ENCODE measurements at places on chromosomes 5 and 9.

DNA sequence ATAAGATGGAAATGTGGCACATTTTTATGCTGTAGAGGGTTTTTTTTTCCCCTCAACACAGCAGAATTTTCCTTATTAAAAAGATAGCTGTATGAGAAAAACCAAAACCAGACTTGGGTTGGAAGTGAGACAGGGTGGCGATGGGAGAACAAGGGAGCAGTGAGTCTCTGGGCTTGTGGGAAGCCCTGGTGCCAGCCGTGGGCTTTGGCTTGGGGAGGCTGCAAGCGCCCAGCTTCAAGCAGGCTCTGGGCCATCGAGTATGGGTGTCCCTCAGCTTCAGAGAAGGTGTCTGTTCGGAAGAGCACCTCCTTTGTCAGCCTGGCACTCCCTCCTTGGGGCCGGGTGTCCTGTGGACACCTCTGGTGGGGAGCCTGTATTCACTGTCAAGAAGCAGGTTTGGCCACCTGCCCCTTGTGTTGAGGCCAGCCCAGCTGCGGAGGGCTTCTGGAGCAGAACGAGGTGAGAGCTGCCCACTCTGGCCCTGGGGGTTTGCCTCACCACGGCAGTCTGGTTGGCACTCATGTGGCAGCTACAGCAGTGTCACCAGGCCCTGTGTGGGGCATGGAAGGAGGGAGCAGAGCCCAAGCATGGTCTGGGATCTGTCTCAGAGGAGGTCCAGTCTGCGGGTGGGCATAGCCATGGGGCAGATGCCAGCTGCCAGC is 37.6 kb upstream of the ANGPTL2 start:
- no peak for DNase-seq

GRCh38 chr5:135155616-135156214 is 121.7 kb upstream of the PITX1 start:
- DNase-seq = no peak

- no peak for DNase-seq
These were observed 142.1 kb downstream of the XRCC4 start for GRCh38 chr5:83219495-83219894.

GRCh38 chr9:137444106-137444790 is 3.1 kb upstream of the ENTPD8 start:
- DNase-seq = no peak

DNA sequence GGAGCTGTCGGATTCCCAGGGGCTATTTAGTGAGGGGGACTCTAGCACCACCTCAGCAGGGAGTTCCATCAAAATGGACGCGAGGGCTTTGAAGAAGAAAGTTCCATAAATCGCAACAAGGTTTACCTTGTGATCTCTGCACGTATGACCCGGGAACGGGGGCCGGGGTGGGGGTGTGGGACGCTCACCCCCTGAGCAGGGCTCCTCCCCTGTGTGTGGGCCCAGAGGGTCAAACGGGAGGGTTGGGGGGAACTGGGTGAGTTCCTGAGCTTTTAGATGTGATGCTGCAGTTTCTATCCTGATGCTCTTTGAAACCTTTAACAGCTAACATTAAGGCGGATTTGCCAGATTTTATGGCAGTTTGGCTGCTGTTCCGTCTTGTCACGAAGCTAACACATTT is 18.9 kb upstream of the LRRC14B start:
- DNase-seq = no peak

DNA sequence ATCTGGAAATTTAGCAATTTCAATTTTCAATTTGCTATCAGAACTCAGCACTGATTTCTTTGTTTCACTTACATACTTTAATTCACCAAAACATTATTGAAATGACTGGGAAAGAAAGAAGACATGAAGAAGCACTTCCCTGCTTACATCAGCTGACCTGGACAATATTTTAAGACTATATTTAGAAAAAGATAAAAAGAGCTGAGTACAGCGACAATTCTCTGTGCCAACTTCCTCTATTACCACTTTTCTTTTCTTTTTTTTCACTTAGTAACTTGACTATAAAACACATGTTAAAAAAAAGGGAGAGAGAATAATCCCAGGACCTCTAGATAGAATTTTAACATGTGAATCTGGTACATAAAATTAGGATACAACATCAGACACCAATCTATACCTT is 35.6 kb downstream of the MEF2C start:
- no peak for DNase-seq

DNA sequence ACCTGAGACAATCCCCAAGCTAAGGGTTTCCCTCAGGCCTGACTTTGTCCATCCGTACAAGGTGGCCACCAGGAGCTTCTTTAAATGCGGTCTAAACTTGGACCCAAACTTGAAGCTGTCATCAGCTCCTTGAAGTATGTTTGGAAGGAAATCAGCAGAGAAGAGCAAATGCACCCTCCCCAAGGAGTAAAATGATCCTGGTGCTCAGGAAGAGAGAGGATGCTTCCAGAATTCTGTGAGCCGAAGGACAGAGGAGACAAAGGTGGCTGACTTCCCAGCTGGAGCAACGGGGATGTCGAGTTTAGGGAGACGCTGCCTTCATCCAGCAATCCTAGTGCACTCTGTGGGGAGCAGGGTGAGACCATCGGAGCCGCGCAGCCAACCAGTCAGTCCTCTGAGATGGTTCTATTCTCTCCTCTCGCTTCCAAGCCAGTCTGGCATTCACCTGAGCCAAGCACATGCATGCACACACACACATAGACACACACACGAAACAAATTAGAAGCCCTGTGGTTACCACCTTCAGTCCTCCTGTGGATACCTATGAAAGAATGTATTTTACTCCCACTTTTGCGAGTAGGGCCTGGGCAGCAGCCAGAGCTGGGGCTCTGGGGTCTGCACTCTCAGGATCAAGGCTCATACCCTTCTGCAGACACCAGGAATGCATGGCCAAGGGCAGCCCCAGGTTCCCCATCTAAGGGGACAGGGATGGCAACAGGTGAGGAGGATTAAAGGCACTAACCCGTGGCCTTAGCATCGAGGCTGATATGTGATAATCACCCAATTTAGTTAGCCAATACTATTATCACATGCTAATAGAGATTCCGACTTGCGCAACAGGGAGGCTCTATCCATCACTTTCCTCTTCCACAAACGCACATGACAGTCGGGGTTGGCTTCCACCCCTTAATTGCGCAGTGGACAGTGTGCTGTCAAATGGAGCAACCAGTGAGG is 75.8 kb downstream of the GTF3C4 start:
- DNase-seq = no peak

- DNase-seq = no peak
These were observed 34.0 kb upstream of the SYK start for GRCh38 chr9:90767523-90768100.

- DNase-seq = no peak
These were observed at the start of gene CFAP90 for GRCh38 chr5:7850395-7851239. Gene CFAP90 (minus strand): TSS chr5:7851133. CDS start chr5:7851021, 112 bp downstream.

- DNase-seq = no peak
These were observed 52.4 kb downstream of the TTLL11 start for GRCh38 chr9:122040561-122041242.

GRCh38 chr9:127380479-127380878 is 16.5 kb upstream of the SLC2A8 start:
- no peak for DNase-seq

DNA sequence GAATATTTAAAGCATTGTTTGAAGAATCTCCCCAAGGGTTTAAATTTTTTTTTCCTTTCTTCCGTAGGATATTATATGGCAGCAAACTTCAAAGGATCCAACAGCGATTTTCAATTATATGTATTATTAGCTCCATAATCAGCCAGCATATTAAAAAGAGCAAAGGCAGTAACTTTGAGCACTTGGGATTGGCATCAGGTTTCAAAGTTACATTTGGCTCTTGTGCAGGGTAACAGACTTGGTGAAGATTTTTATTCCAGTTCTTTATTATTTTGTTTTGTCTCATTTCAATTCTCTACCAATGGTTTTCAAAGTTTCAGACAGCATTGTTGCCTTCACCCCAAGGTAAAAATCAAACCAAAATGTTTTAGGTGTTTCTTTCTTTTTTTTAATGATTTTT is 116.7 kb upstream of the ZNF366 start:
- DNase-seq = no peak

- DNase-seq = no peak
These were observed 138.7 kb downstream of the SYK start for GRCh38 chr9:90940280-90940679.

DNA sequence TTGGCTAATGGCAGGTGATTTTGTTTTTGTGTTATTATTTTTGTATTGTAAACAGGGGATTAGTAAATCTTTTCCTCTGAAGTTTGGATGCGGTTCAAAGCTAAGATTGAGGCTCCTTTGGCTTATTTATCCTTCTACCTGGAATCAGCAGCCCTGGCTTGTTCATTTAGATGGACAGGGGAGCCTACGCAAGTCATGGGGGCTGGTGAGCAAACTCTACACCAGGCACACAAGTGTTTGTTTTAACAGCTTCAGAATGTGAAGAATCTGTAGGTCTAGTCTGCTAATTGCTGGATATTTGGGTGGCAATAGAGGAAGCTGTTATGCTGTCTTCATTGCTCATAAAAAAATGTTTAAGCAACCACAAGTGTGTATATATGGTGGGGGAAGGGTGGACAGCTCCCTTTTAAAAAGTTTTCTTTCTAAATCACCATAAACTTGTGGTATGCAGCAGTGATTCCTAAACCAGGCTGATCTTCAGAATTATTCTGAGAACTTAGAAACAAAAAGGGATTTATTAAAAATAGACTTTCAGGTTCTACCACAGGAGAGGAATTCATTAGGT is 20.7 kb downstream of the ZNF462 start:
- DNase-seq = no peak

DNA sequence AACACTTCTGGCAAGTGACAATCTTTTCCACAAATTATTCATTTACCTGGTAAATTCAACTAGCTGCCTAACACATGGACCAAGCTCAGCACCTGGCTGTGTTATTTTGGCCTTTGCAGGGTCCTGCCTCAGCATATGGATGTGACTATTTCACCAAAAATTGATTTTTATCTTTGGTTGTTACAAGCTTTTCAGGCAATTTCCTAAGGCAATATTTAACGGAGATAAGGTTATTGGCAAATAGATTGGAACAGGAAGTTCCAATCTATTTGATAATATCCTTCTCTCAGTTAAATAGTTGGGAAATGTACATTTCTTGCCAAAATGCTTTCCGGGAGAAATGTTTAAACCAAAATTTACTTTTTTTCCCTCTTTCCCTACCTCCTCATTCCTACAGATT is 415.2 kb upstream of the SMARCA2 start:
- no peak for DNase-seq

DNA sequence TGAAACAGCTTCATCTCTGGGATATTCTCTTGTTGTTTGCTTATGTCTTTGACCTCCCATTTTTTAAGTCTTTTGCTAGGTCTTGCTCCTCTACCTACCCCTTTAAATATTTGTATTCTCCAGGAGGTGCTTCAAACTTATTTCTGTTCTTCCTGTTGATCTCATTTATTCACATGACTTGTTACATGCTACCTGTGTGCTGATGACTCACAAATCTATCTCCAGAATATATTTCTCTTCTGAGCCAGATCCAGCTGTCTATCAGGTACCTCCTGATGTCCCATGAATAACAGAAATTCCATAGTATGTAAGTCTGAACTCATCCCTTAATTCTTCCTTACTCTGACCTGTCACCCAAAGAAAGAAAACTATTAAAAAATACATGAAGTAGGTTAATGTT is 11.0 kb downstream of the NIPBL start:
- no peak for DNase-seq

GRCh38 chr5:138950421-138951031 is 75.4 kb upstream of the LRRTM2 start:
- DNase-seq = no peak

DNA sequence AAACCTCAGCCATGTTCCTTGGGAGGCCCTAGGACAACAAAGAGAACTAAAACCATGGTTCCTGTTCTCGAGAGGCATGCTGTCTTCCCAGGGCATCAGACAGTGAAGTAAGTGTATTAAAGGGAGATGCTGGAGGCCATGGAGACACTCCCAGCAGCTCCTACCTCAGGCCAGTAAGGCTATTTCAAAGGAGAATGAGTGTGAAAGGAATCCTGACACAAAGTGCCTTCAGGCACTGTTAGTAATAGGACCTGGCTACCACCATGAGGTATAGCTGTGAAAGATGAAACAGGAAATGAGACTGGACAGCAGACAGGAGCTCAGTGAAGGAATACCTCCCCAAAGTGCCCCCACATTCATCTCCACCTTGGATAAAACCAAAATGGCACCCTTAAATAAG is 71.0 kb downstream of the FANCC start:
- no peak for DNase-seq

DNA sequence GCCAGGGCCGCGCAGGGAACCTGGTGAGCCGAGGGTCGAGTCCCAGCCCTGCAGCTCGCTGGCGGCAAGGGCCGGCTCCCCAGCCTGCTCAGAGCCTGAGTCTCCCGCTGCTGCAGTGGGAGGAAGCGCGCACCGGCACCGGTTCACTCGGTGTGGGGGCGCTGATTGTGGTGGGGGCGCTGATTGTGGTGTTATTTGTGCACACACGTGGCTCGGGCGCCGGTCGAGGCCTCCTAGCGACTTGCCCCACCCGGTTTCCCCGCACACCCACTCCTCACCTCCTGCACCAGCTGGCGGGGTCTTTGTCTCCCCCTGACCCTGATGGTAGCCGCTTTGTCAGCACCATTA is 266.7 kb downstream of the NSG2 start:
- DNase-seq = no peak

DNA sequence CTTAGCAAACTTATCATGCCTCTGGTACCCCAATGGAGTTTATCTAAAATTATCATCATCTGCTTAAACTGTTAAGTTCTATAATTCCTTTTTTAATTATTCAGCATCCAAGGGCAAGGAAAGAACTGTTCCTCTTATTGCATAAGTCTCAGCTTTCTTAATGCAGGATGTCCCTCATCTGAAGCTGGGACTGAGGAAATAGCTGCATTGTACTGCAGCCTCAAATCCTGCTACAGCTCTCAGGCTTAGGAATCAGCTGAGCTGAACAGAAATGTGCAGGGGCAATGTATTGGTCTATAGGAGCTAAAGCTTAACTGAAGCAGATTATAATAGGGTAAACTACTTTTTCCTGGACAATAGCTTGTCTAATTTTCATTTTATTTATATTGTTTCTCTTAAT is 48.0 kb downstream of the HAPLN1 start:
- no peak for DNase-seq

GRCh38 chr9:114488398-114489129 is 16.7 kb downstream of the WHRN start:
- DNase-seq = no peak

DNA sequence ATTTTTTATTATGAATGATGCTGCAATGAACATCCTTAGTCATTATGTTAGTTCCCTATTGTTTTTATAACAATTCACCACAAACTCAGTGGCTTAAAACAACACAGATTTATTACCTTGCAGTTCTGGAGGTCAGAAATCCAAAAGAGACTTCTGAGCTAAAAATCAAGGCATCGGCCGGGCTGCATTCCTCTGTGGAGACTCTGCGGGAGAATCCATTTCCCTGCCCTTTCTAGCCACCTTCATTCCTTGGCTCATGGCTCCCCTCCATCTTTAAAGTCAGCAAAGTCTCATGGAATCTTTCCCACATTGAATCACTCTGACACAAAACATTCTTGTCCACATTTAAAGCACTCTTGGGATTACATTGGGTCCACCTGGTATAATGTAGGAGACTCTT is 38.6 kb downstream of the SNX18 start:
- no peak for DNase-seq

- DNase-seq = no peak
These were observed 104.5 kb upstream of the CHD1 start for GRCh38 chr5:99033014-99033900.

- no peak for DNase-seq
These were observed 199.1 kb downstream of the NNT start for GRCh38 chr5:43802119-43802518.

Measured in stimulated activated CD8-positive, alpha-beta memory T cell treated with anti-CD3 and anti-CD28 coated beads, Interleukin-4, amount 100 ng/mL, for 48 hours (primary cell).